ENCODE measurements at places on chromosomes 6 and 20.
A peak's percentile ranks its signal among the peaks of the same experiment; 100 is the strongest.

GRCh38 chr20:57482796-57483195 is 42.1 kb downstream of the CTCFL start:
- no peak for DNase-seq

- no peak for DNase-seq
These were observed 554.5 kb upstream of the MAP3K7 start for GRCh38 chr6:91141346-91141745.

DNA sequence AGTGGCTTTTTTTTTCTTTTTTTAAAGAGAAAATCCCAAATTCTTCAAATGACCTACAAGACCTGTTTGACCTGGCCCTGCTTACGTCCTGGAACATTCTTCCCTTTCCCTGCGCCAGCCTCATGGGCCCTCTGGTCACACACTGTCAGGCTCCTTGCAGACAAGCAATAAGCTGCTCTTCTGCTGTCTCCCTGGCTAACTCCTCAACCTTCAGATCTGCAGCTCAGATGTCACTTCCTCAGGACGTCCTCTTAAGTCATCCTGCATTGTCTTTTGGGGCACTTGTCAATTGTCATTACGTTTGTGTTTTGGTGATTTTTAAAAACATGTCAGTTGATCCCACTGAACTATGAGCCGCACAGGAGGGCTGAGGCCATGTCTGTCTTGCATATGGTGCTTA is 28.9 kb upstream of the SLC35D3 start:
- no peak for DNase-seq

DNA sequence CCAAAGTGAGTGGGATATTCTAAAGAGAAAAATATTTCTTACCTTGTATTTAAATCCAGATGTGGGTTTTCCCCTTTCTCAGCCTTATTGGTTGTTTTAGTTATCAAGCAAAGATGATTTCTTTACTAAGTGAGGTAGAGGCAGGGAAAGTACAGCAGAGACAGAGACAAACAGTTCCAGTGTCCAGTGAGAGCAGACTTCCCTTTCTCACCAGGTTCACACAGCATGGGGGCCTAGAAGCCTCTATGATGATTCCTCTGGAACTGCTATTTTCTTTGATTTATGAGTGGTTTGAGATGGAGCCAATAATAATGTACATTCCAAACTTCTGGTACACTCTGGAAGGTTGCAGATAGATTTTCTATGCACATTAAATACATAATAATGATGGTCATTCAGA is 234.0 kb upstream of the MARCKS start:
- peak; percentile 93 for DNase-seq

All from fibroblast of skin of abdomen (primary cell).